ENCODE measurements at places on chromosomes 1 and 21.

GRCh38 chr1:224689374-224689773, 73.3 kb downstream of the CNIH3 start:
- DNase-seq, result no peak

DNA sequence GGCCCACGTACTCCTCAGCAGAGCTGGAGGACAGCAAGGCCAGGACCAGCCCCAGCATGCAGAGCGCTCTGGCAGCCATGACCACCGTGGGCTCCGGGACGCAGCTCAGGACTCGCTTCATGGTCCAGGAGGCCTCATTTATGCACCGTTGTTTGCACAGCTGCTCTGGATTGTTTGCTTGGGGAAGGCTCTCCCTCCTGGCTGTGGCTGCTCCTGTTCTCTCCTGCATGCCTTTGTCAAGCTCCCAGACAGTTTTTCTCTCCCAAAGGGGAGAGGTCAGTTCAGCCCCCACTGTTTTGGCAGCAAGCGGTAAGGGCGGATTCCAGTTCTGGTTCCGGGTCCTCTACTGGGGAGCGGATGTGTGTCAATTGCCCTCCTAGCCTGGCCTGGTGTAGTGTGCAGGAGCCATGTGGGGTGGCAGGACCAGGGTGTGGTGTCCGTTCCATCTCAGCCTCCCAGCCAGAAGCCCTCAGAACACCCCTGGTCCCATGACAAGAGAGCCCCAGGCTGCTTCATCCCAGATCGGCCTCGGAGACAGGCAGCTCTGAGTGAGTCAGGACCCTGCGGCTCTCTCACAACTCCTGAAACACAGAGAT, at the start of gene TFF3:
TSS of gene TFF3 (minus strand) at position 114 of the 596 bp plus-strand sequence. CDS start at position 79, 35 bp downstream.
- DNase-seq, result no peak

GRCh38 chr1:154521695-154522094, 19.5 kb upstream of the SHE start:
- no peak for DNase-seq

DNA sequence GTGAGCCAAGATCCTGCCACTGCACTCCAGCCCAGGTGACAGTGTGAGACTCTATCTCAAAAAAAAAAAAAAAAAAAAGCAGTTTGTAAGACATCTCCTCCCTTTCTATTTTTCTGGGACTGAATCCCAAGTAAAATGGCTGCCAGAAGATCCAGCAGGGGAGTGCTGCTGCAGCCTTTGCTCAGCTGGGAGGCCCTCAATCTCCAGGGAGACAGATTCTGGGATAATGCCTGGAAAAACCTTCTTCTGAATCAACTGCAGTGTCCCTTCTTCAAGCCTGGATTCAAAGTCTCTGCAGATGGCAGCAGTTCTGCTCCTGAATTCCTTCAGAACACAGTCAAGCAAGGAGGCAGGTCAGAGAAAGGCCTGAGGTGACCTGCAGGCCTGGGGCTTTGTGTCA, 191.0 kb upstream of the NRIP1 start:
- no peak for DNase-seq

GRCh38 chr1:71640116-71640515, 559.3 kb upstream of the ZRANB2 start:
- no peak for DNase-seq

- DNase-seq, result no peak
These were observed 3.1 kb downstream of the KANK4 start for GRCh38 chr1:62316135-62316534.

DNA sequence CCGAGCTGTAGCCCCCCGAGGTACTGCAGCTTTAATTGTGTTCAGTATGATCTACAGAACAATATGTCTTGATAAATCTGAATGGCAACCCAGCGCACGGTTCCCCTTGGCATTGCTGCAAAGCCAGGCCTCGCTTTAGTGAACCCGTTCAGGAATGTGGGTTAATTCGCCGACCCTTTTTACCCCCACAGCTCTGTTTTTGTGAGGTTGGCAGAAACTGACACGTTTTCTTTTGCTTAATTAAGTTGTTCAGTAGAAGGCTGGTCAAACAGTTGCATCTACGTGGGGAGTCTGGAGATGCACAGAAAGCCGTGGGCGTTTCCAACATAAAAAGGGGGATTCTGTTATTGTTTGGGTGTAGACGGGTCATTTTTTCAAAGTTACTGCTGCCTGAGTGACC, 43.2 kb downstream of the OLIG1 start:
- no peak for DNase-seq

- DNase-seq, result no peak
These were observed 229.5 kb downstream of the TRABD2B start for GRCh38 chr1:47767741-47768100.

GRCh38 chr21:29526545-29526944, 227.8 kb downstream of the BACH1 start:
- no peak for DNase-seq
